ENCODE measurements at places on chromosomes 12 and 14. TPM values are rescaled to one million over a fixed set of nuclear protein-coding genes. Genes with fewer than 3 reads are reported as not detected.

DNA sequence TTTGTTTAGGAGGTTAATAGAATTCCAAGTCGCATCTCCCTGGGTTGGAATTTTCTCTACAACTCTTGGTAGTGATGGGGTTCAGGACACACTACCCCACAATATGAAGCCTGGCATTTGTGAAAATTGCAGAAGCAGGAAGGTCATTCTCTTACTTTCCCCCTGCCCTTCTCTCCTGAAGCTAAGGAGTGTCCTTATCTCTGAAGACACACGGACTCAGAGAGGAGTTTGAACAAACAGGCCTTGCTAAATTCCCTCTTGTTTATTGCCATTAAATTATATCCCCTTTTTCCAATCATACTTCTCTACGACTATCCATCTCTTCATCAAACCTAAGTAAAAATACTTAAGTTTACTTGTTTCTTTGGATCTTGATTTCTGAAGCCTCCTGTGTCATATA, 443.0 kb downstream of the RAD51B start:
- DNase-seq, result no peak

HCAR3 gene
- not detected for total RNA-seq

RBP5 gene
- total RNA-seq, result not detected

AMHR2 gene
- total RNA-seq, result not detected

- no peak for DNase-seq
These were observed 8.7 kb downstream of the RHOJ start for GRCh38 chr14:63212776-63213500.

DNA sequence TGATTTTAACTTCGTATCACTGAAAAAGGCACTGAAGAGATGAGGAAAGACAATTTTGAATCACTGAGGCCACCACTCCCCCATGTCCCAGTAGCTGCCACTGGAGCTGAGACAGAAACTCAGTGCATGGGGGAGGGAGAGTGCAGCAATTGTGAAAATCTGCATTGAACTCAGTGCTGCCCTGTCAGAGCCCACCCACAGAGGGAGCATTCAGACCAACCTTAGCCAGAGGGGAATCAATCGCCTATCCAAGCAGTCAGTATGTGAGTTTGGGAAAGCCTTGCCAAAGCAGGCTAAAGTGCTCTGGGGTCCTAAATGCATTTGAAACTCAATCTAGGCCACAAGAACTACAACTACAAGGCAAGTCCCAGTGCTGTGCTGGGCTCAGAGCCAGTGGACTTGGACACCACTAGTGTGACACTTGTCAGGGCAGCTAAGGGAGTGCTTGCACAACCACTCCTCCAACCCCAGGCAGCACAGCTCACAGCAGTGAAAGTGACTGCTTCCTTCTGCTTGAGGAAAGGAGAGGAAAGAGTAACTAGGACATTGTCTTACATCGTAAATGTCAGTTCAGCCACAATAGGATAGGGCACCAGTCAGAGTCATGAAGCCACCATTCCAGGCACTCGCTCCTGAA, 13.3 kb downstream of the RNASE3 start:
- no peak for DNase-seq

- no peak for DNase-seq
These were observed 50.6 kb downstream of the DUSP16 start for GRCh38 chr12:12511895-12512711.

GRCh38 chr14:22837750-22838538, 1.6 kb downstream of the MMP14 start:
- peak; percentile 65 for DNase-seq

GRCh38 chr14:22509751-22510300, 79.2 kb downstream of the DAD1 start:
- no peak for DNase-seq

FIGNL2 gene
- not detected for total RNA-seq

- DNase-seq, result no peak
These were observed 4.9 kb downstream of the KRT1 start for GRCh38 chr12:52675301-52675701.

DNA sequence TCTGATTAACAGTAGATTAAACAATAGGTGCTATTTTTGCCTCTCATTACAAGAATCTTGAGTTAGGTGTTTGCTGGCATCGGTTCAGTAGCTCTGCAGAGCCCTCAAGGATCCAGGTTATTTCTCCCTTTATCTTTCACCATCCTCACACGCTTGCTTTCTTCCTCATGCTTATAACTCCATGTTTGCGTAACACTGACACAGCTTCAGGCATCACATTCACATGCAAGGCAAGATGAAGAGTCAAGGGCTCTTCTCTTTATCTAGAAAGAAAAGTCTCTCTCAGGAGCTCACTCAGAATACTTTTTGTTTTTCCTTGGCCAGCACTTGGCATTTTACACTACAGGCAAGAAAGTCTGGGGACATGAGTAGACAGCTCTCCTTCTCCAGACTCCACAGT, 24.2 kb upstream of the PTHLH start:
- no peak for DNase-seq
